Cortex of kidney (tissue), 1 donor: ENCODE measurements at places on chromosomes 4 and X.

- DNase-seq, result no peak
These were observed 482.8 kb upstream of the HTR2C start for GRCh38 chrX:114101081-114101480.

DNA sequence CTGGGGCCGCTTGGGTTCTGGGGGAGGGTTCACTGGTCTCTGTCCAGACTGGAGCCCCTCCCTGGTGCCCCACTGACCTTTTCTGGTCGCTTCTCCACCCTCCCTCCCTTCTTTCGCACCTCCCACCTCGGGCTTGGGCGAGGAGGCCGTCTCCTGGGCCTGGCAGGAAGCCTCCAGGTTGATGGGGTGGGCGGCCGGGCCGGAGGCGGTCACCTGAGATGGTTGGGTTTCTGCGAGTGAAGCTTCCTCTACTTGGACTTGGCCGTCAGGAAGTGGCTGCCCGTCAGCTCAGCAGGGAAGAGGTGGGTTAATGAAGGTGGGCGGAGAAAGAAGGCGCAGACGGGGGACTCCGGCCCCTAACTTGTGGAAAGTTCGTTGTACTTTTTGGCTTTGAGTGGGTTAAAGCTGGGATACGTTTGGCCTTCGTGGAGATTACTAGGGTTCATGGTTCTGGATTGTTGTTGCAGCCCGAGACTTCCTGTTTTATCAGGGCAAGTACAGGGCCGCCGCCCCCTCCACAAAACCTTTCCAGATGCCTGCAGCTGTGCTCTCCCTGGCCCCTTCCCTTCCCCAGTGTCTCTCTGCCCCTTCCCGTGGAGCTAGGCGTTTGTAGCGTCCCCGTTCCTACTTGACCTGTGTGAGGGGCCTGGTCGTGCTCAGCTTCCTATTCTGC lies 1.2 kb downstream of the AKAP17A start:
- DNase-seq, result no peak

DNA sequence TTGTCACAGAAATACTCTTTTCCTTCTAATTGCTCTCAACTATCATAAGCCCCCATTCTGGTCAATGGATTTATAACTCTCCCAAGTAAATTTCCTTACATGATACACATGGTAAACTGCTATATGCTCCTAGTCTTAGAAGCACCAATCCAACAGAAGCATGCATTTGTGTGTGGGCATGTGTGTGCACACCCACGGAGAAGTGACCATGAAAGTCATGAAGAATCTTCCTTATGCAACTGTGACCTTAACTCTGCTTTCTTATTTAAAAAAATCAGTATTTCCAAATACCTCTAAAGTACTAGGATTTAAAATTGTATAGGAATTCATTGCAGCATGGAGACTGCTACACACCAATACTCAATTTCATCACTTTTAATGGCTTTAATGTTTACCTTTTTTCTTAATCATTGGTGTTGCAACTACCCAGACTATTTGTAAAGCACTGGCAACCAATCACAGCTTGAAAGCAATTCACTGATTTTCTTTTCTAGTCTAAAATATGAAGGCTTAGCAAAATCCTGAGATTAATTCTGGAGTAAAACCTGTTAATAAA lies 47.6 kb downstream of the MAML3 start:
- DNase-seq, result no peak

GRCh38 chr4:146525754-146526153 lies 4.0 kb upstream of the SLC10A7 start:
- no peak for DNase-seq

DNA sequence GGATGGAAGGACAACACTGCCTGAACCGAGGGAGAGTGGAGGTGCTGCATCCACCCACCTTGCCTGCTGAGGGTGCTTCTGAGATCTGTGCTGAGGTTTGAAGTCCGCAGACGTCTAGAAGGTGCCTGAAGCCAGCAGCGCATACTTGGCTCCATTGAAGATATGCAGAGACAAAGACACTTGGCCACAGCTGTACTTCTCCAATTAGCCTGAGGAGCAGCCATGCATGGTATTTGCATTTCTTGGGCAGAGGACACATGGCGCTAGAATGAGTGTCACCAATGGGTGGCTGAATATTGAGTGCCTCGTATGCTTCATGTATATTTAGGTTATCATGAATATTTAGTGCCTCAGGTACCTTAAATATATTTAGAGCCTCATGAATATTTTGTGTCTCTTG lies 128.7 kb upstream of the ATP6AP2 start:
- DNase-seq, result no peak

GRCh38 chr4:55143858-55144257 lies 18.5 kb upstream of the KDR start:
- no peak for DNase-seq
